Mesenteric fat pad (tissue), 1 donor: ENCODE measurements at places on chromosomes 12 and 14. TPM values are rescaled to one million over a fixed set of nuclear protein-coding genes. Genes with fewer than 3 reads are reported as not detected.

The CLEC4C gene
- total RNA-seq = not detected

The RBM19 gene
- total RNA-seq = 30.4 TPM

The SIX4 gene
- total RNA-seq = 1.9 TPM

The CSRP2 gene
- total RNA-seq = 12.6 TPM

The LRRIQ1 gene
- 0.19 TPM for total RNA-seq

- peak; percentile 47 for DNase-seq
These were observed 2.4 kb downstream of the KRT76 start for GRCh38 chr12:52774629-52775250.

DNA sequence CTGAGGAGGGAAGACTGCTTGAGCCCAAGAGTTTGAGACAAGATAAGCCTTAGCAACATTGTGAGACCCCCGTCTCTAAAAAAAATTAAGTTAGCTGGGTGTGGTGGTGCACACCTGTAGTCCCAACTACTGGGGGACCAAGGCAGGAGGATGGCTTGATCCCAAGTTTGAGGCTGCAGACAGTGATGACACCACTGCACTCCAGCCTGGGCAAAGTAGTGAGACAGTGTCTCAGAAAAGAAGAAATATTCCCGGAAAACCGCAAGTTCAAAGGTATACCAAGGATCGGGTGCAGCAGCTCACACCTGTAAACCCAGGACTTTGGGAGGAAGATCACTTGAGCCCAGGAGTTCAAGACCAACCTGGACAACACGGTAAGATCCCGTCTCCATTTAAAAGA lies 5.8 kb downstream of the PTGES3 start:
- DNase-seq = peak; percentile 8

DNA sequence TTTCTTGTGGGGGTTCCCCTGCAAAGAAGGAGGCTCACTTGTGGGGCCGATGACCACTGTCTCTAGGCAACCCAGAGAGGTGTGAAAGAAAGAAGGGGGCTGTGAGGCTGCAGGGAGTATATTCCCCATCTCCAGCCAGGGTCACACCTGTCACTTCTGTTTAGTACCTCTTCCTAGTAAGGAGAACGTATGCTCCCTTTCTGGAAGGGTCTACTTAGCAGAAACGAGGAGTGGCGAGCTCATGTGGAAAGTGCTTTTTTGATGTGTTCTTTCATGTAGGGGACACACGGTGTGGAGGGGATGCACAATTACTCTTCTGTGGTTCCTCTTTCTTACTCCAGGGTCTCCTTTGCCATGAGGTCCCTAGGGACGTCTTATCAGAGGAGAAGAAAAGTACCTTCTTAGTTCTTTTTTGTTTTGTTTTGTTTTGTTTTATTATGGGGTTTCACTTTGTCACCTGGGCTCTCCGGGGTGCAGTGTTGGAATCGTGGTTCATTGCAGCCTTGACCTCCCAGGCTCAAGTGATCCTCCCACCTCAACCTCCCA lies 58.3 kb downstream of the PRKCH start:
- no peak for DNase-seq

GRCh38 chr12:41190338-41190737 lies 2.2 kb downstream of the PDZRN4 start:
- no peak for DNase-seq

- DNase-seq = no peak
These were observed 47.0 kb upstream of the OR6J1 start for GRCh38 chr14:22691171-22691570.

GRCh38 chr12:44738051-44738450 lies 138.1 kb downstream of the NELL2 start:
- no peak for DNase-seq
